Activated T-helper 1 cell treated with Interleukin-2 at 50 U/mL for 16 hours (primary cell): ENCODE measurements at places on chromosomes 11 and 22.

GRCh38 chr11:31967404-31968130, 123.3 kb upstream of the RCN1 start:
- DNase-seq: no peak

DNA sequence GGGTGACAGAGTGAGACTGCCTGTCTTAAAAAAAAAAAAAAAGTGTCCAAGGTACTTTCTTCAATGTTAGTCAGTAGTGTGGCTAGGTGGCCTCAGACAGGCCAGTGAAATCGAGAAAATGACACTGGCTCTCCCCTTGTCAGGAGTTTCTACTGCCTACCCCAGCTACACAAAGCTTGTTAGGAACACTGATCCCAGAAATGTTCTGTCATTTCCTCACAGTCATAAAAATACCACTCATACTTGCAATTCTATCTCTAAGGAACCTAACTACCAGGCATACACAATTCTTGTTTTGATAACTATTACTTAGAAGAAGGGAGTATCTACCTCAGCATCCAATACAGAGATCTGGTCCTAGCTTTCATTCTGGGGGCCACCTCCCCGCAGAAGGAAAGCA, 31.3 kb downstream of the ATP6V1E1 start:
- no peak for DNase-seq

DNA sequence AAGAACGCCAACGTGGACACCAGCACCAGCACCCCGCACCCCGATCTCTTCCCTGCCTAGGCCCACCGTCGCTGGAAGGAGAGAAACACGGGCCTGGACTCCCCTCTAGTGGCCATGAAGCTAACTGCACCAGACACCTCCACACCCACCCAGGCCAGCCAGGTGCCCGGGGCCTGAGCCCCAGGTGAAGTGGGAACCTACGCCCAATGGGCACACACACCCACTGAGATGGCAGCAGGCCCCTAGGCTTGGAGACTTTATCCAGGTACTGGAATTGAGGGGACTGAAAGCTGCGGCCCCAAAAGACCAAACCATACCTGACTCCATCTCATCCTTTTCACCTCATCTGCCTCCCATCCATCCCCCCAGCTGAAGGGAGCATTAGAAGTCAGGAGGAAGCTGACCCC, 81.0 kb downstream of the BUD13 start:
- DNase-seq: peak; percentile 17

- DNase-seq: no peak
These were observed 64.5 kb upstream of the PHOX2A start for GRCh38 chr11:72308226-72309073.

- no peak for DNase-seq
These were observed 8.3 kb upstream of the DLAT start for GRCh38 chr11:112016765-112017376.

- no peak for DNase-seq
These were observed 828.6 kb downstream of the TBC1D22A start for GRCh38 chr22:47591016-47591415.

GRCh38 chr11:100774859-100775258, 87.8 kb downstream of the ARHGAP42 start:
- no peak for DNase-seq

DNA sequence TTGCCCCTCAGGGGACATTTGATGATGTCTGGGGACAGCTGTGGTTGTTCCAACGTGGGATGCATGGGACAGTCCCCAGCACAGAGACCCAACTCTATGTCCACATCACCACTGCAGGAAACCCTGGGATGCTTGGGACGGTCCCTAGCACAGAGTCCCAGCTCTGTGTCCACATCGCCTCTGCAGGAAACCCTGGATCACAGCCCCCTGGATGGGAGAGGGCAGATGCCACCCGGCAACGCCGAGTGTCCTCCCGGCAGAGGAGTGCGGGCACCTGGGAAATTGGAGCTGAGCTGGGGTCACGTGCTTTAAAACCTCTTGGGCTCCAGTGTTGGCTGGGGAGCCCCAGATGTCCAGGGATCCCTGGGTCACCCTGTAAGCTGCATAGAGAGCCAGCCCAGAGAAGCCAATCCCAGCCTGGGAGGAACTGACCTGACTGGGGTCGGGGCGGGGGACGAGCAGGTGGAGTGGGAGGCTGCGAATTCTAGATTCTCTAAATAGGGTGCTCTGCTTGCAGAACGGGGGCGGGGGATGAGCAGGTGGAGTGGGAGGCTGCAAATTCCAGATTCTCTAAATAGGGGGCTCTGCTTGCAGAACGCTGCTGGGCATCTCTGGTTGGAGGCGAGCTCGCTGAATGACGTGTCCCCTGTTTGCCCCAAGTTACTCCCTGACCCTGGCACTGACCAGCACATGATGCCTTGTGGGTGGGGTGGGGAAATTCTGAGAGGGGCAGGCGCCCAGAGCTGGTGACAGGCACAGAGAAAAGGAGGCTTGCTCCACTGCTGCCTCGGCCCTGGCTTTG, 1197.8 kb downstream of the BRD1 start:
- no peak for DNase-seq

GRCh38 chr11:65426839-65427690, 4.5 kb downstream of the NEAT1 start:
- no peak for DNase-seq

GRCh38 chr11:65424205-65425104, 1.9 kb downstream of the NEAT1 start:
- no peak for DNase-seq

DNA sequence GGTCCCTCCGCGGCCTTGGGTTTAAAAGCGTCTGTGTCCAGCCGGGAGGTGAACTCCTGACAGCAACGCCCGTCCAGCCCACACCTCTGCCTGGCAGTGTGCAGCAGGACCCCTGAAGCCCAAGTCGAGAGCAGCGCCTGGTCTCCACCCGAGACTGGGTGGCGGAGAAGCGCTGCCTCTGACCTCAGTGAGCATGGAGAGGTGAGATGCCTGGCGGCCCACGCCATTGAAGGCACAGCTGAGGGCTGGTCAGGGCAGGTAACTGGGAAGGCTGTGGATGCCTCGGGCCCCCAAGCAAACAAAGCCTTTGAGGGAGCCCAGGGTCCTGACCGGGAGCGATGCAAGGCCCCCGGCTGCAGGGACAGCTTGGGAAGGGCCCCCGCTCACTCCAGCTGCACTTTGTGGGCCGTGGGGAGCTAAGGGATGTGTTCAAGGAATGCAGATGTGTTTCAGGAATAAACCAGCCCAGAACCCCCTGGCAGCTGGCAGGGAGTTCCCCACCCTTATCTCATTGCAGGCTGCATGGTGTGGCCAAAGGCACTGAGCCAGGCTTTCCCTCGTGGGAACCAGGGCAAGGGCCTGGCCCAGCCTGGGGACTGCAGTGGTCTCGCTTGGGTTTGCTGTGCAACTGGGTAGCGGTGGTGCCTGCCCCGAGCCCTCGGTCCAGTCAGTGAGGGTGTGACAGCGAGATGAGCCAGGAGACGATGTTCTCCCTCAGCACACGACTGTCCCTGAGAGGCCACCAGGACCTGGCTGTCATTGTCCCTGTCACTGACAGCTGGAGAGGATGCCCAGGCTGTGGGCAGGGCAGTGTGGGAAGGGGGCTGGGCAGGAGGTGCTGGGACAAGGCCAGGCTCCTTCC, 92.5 kb downstream of the WNT7B start:
- DNase-seq: no peak

DNA sequence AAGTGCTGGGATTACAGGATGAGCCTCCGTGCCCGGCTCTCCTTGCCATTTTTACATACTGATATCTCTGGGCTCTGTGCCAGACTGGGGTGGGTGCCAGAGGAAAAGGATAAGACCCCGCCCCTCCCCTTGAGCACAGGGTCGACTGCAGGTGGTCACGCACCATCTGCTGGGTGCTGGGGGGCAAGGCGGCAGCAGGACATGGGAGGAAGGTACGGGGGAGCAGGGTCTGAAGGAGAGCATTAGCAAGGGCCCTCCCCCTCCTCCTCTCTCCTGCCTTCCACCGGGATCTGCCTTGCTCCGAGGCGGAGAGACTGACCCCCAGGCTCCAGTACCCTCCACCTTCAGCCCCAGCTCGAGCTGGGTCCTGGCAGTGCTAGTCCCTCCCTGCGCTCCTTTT, 9.7 kb upstream of the PGA3 start:
- DNase-seq: no peak

DNA sequence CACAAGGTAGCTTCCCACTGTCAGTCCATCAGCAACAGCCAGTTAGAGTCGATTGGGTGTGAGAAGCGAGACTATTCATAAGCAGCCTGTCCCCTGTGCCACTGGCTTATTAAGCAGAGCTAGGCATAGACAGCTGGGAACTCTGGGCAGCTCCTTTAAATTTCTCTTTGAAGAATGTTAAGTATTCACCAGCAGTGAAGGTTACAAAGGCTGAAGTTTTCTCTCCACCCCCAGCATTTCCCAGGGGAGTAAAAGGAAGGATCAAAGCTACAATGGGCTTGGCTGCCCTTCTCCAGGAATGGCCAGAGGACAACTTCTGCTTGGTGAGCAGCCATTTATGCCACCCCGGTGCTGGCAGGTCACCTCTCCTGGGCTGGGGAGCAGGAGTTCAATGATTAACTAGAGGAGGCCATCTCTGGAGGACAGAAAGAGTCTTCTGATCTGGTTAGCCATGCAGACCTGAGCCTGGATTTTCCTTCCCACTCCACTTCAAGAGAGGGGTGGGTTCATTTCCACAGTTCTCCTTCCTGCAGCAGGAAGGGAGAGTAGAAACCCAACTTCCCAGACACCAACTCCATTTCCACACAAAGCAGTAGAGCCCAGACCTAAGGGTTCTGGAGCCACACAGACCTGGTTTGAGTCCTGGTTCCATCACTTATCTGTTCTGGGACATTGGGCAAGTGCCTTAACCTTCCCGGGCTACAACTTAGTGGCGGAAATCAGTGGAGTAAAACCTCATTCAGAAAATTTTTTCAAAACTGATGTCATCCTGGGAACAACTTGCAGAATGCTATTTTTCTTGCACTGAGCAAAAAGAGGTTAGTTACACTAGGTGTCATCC, 22.6 kb downstream of the POU2AF3 start:
- DNase-seq: no peak

DNA sequence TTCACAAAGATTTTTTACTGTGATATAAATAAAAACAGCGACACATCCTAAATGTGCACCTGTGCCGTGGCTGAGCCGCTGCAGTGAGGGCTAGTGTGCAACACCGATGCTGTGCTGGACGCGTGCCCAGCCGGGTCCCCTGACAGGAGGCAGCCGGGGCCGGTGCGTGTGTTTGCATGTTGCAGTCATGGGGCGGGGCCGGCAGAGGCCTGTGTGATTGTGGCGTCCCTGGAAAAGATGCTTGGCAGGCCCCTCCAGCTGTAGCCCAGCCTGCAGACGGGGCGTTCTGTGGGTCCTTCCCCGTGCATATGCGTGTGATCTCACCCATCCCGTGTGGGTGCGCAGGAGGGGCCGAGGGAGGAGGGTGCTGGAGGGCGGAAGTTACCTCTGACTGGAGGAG, 30.6 kb downstream of the MUC6 start:
- DNase-seq: no peak

GRCh38 chr11:27718863-27719545, 18.7 kb upstream of the BDNF start:
- no peak for DNase-seq

GRCh38 chr22:37638391-37639069, 939 bp upstream of the SH3BP1 start:
- no peak for DNase-seq
